ENCODE measurements at places on chromosomes 12 and 14.
A peak's percentile ranks its signal among the peaks of the same experiment; 100 is the strongest.

DNA sequence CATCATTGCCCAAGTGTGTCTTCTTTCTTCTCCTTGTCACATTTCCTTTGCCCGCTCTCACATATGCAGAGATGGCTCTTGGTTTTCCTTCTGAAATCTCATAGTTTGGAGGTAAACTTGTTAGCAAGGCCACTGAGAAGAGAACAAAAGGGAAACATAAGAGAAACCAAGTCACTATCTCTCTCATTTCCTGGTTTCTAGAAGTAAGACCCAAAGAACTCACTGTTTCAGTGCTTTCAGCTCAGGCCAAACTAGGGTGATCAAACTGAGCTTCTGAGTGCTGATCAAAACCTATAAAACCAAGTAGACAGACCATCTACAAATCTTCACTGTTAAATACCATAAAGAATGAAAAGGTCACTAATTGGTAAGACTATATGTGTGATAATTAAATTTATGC lies 275.4 kb upstream of the BTG1 start:
- no peak for DNase-seq

DNA sequence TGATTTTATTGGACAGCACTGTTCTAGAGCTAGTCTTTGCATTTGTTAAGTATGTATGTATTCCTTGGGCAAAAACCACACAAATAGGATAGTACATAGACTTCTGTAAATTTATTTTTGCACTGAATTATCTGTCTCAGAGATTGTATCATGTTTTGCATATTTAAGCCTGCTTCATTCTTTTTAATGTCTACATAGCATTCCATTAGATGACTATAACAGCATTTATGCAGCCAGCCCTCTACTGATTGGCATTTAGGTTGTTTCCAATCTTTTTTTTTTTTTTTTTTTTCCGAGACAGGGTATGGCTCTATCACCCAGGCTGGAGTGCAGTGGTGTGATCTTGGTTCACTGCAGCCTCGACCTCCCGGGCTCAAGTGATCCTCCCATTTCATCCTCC lies 34.5 kb downstream of the SYNDIG1L start:
- DNase-seq = no peak

DNA sequence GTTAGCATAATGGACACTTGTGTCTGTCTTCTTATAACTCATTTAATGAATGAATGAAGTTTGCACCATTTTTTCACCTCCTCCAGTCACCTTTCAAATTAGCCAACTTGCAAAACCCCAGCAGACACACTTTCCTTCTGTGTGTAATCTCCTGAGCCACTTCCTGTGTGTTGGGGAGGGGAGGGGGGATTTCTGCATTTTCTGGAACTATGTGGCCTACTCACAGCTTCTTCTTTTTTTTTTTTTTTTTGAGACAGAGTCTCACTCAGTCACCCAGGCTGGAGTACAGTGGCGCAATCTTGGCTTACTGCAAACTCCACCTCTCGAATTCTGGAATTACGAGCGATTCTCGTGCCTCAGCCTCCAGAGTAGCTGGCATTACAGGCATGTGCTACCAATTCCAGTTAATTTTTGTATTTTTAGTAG lies 4.1 kb upstream of the SERPINA1 start:
- DNase-seq = no peak

- DNase-seq = peak; percentile 70
Observed at GRCh38 chr14:58107947-58108552, 44.0 kb downstream of the ARMH4 start.

GRCh38 chr14:69615496-69616407 lies 4.4 kb downstream of the SUSD6 start:
- DNase-seq = peak; percentile 74

DNA sequence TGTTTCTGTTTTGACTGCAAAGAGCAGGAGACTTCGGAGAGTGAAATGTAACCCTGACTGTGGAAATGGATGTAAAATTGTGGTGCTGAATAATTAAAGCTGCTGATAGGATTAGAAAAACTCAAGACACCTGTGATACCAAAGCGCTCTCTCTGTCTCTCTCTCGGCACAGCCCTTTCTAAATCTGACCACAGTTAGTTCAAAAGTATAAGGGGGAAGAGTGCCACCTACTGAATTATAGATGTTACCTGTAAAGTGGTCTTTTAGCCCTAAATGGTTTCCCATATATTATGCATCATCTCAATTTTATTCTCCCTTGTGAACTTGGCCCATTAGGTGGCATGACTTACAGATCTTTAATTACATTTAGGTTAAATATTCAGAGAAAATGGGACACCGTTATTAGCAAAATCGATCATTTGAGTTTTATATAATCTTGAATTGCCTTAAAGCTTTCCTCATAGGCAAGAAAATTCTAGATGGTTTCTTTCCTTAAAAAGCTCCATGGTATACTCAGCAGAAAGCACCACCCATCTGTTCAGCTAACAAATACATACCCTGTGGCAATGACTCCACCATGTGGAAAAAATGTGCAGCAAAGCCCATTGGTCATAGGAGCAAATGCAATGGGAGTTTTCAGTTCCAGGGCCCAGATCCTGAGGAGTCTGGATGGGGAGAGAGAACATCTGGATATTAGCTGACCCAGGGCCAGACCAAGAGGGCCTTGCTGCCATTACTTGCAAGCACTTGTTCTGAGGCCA lies 18.1 kb downstream of the RFC5 start:
- no peak for DNase-seq

DNA sequence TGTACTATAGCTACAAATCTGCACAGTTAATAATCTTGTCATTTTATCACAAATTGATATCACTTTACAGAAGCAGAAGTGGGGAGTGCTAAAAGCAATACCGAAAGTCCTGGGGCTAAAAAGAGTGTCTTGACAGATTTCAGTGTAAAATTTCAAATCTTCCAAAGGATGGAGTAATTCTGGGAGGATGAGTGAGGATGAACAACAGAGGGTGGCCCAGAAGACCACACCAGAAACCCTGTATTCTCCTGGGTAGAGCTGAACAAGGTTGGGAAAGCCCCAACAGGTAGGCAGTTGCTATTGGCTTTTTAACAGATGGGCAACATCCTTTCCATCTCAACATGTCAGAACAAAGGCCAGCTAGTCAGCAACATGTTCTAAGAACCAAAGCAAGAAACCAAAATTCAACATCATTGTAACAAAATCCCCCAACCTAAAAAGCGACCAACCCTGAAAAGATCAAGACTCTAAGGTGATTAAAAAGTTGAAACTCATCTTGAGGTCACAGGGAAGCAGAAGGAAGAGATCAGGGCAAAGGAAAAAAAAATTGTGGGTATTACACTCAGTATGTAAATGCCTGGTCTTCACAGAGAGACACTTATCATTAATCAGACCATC lies 38.8 kb downstream of the CBX5 start:
- no peak for DNase-seq

GRCh38 chr12:119334430-119335170 lies at the start of gene CCDC60:
Gene CCDC60 (plus strand): TSS chr12:119334729. CDS start chr12:119335177, 448 bp downstream.
- DNase-seq = no peak

GRCh38 chr12:60803147-60803546 lies 1207.3 kb downstream of the SLC16A7 start:
- no peak for DNase-seq

GRCh38 chr12:75825686-75826085 lies 205.9 kb downstream of the PHLDA1 start:
- no peak for DNase-seq

- DNase-seq = no peak
Observed at GRCh38 chr12:33759279-33759678, 263.0 kb upstream of the ALG10 start.

Measured in hematopoietic multipotent progenitor cell treated with erythropoietin and hydrocortisone succinate and interleukin-3 and kit ligand, for 17 days (in vitro differentiated cells).